Thoracic aorta (tissue), 2 donors: ENCODE measurements at places on chromosomes 6 and 20. TPM values are rescaled to one million over a fixed set of nuclear protein-coding genes. Genes with fewer than 3 reads are reported as not detected.

GRCh38 chr6:121498481-121499276 is 63.2 kb downstream of the GJA1 start:
- peaks cover 10% of the 10 kb centered on the region for H3K4me1 ChIP-seq
- H3K36me3 ChIP-seq, result no peaks in the 10 kb centered on the region
- H3K27ac ChIP-seq, result peak overlapping the region; percentile 68
- H3K27me3 ChIP-seq, result no peaks in the 10 kb centered on the region
- H3K4me3 ChIP-seq, result no peak overlapping the region

TAGAP gene
- 6.2 TPM for total RNA-seq

NHSL1 gene
- 13.3 TPM for total RNA-seq

TASP1 gene
- total RNA-seq, result 16.5 TPM

GRCh38 chr20:57878786-57879424 is 169.1 kb upstream of the PMEPA1 start:
- no peak for DNase-seq
- H3K4me3 ChIP-seq, result no peak overlapping the region
- no peaks in the 10 kb centered on the region for H3K27me3 ChIP-seq
- H3K27ac ChIP-seq, result no peak overlapping the region
- peaks cover 32% of the 10 kb centered on the region for H3K4me1 ChIP-seq

- H3K4me1 ChIP-seq, result no peaks in the 10 kb centered on the region
- no peak overlapping the region for H3K4me3 ChIP-seq
- no peaks in the 10 kb centered on the region for H3K27me3 ChIP-seq
Measured at GRCh38 chr6:117423754-117424153, 2.0 kb downstream of the ROS1 start.

- no peaks in the 10 kb centered on the region for H3K4me1 ChIP-seq
- H3K27ac ChIP-seq, result no peak overlapping the region
- DNase-seq, result no peak
Measured at GRCh38 chr20:32505723-32506473, 79.2 kb downstream of the NOL4L start.

TOMM34 gene
- total RNA-seq, result 11.9 TPM

UST gene
- total RNA-seq, result 30.8 TPM

DNA sequence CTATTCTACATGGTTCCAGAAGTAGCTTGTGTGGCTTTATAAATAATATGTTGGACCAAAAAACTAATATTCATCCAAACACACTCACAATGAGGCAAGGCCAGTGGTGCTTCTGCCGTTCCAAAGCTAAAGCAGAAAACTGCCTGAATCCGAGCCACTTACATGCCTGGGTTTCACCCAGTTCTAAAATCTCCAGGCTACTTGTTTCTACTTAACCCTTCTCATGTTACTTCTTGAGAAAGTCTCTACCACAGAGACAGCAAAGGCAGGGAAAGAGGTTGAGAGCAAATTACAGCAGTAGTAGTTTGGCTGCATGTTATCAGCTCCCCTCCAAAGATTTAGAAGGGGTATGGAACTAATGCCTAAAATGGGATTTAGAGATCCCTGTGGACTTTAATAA is 62.0 kb downstream of the FAXC start:
- no peak overlapping the region for H3K27ac ChIP-seq
- H3K27me3 ChIP-seq, result no peaks in the 10 kb centered on the region
- no peaks in the 10 kb centered on the region for H3K4me1 ChIP-seq
- no peaks in the 10 kb centered on the region for H3K36me3 ChIP-seq

GRCh38 chr20:46108435-46108841 is 9.7 kb upstream of the CD40 start:
- no peak overlapping the region for H3K4me3 ChIP-seq
- H3K4me1 ChIP-seq, result no peaks in the 10 kb centered on the region
- H3K36me3 ChIP-seq, result no peaks in the 10 kb centered on the region

- H3K4me1 ChIP-seq, result peaks cover 17% of the 10 kb centered on the region
- H3K36me3 ChIP-seq, result no peaks in the 10 kb centered on the region
- H3K27me3 ChIP-seq, result no peaks in the 10 kb centered on the region
- H3K27ac ChIP-seq, result no peak overlapping the region
- H3K4me3 ChIP-seq, result no peak overlapping the region
- no peak for DNase-seq
Measured at GRCh38 chr20:60056407-60057122, 98.3 kb downstream of the CDH26 start.
